ENCODE measurements at places on chromosomes 2 and 18. TPM values are rescaled to one million over a fixed set of nuclear protein-coding genes. Genes with fewer than 3 reads are reported as not detected.

The SUMO1 gene
- total RNA-seq, result 141 TPM

DNA sequence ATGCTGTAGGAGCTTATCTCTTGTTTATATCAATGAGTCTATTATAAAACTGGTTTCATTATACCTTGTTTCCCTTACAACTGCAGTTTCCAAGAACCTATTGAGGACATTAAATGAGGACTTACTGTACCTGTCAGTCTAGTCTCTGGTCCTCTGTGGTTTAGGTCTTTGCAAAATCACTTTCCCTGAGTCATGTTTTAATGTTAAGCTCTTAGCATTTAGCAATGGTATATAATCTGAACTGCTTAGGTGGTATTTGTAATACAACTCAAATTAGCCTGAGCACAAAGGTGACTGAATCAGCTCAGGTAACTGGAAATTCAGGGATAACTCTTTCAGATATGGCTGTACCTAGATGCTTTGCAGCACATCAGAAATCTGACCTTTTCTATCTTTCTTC, 418.3 kb upstream of the SPRED2 start:
- no peaks in the 10 kb centered on the region for H3K36me3 ChIP-seq
- no peaks in the 10 kb centered on the region for H3K27me3 ChIP-seq
- no peak overlapping the region for H3K27ac ChIP-seq
- H3K4me1 ChIP-seq, result no peaks in the 10 kb centered on the region
- H3K4me3 ChIP-seq, result no peak overlapping the region

The RMC1 gene
- total RNA-seq, result 25.2 TPM

The PROC gene
- total RNA-seq, result 1.5 TPM

The MC4R gene
- total RNA-seq, result not detected

The EIPR1 gene
- 26.3 TPM for total RNA-seq
